ENCODE measurements at places on chromosomes 16 and 17.
A peak's percentile ranks its signal among the peaks of the same experiment; 100 is the strongest.

DNA sequence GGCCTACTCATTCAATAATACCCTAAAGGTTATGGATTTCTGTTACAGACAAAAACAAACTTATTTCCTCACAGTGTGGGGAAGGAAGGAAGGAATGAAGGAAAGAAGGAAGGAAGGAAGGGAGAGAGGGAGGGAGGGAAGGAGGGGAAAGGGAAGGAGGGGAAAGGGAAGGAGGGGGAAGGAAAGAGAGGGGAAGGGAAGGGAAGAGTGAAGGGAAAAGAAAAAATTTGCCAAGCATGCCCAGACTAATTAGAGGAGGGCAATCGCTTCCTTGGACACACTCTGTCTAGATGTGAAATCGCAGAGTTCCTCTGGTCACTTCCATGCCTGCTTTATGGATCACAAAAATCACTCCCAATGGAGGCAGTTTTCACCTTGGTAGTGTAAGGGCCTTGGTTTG lies 570.1 kb upstream of the SOX9 start:
- no peak for DNase-seq

- peak; percentile 59 for DNase-seq
These were observed 41.1 kb upstream of the GSE1 start for GRCh38 chr16:85571813-85572619.

DNA sequence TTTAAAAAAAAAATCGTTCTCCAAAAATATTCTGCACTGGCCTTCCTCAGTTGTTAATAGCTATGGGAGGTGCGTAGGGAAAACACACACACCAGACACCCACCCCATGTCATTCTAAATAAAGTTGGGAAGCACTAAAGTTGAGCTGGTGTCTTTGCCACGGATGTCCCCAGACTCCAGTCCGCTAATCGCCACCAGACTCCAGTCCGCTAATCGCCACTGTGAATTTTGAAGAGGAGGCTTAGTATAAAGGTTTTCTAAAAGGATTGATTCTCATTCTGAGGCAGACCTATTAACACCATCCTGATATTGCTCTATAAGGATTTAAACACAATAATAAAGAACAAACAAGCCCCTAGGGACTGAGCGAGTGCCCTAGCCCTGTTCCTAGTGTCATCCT lies 22.7 kb upstream of the CPSF4L start:
- DNase-seq: no peak

DNA sequence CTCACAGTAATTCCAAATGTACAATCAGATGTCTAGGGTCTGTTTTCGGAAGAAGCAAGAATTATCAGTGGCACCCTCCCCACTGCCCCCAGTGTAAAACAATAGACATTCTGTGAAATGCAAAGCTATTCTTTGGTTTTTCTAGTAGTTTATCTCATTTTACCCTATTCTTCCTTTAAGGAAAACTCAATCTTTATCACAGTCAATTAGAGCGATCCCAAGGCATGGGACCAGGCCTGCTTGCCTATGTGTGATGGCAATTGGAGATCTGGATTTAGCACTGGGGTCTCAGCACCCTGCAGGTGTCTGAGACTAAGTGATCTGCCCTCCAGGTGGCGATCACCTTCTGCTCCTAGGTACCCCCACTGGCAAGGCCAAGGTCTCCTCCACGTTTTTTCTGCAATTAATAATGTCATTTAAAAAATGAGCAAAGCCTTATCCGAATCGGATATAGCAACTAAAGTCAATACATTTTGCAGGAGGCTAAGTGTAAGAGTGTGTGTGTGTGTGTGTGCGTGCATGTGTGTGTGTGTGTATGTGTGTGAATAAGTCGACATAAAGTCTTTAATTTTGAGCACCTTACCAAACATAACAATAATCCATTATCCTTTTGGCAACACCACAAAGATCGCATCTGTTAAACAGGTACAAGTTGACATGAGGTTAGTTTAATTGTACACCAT lies 59.7 kb downstream of the HLF start:
- DNase-seq: no peak

DNA sequence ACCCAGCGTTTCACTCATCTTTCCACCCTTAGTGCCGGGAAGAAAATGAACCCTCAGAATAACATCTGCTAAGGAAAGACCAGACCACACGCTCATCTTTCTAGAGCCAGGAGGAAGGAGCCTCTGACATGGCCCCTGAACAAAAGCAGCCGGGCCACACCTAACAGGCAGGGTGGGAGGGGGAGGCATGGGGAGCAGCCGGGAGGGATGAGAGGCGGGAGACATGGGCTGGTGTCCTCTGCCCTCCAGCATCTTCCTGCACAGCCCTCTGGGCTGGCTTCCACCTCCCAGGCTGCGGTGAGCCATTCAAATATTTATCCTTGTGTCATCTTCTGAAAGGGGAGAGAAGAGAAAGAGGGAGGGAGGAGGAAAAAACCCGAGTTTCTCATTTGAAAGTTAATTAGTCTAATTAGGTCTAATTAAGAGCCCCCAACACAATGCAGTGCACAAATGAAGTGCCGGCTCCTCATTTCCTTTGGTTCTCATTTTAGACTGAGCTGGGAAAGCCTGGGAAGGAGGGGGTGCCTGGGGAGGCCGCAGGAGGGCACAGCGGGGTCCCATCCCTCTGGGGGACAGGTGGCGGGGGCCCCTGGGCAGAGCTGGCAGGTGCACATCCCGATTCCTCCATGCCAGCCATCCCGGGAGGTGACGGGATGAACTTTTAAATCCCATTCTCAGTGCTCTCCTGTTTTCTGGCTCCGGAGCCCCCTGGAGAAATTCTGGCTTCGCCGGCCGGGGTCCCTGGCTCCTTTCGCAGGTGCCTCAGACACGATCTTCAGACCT lies 90.5 kb downstream of the ENGASE start:
- no peak for DNase-seq

DNA sequence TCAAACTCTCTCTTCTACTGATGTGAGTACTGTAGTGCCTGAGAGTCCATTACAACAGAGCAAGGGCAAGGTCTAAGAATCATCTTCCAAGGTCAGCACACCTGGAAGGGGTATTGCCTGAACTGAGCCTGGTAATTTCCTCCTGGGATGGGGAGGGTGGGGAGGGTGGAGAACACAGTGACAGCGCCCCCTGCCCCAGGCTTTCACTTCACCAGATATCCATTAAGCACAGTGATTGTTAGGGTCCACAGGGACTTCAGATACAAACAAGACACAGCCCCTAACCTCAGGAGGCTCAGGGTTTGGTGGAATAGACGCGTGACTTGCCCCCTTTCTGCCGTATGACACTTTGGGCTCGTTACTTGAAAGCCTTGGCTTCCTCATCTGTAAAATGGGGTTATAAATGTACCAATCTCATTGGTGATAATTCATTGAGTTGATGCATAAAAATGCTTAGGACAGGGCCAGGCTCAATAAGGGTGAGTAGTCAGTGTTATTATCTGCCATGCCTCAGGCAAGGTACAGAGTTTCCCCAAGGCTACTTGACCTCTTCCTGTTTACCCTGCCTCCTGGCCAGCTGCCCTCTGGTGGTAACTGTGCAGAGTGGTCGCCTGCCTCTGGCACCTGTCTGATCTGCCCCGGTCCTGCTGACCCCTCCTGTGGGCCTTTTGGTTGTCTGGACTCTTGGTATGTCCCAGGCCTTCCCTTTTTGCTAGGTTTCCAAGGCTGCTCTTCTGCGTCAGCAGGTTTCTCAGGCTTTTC lies 13.1 kb upstream of the BRD7 start:
- DNase-seq: no peak

DNA sequence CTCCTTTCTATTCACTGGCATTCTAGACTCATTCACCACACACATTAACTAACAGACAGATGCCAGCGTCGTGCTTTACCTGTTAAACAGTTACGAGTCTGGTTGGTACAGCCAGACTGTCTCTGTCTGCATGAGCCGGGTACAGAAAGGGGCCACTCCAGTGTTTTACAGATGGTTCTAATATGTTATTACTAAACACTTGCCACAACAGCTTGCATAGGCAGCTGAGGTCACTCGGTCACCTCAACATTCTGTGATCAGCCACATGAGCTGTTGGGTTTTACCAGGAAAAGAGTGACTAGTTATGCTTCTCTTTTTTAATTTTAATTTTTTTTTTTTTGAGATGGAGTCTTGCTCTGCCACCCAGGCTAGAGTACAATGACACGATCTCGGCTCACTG lies 25.2 kb downstream of the CD300A start:
- DNase-seq: no peak

DNA sequence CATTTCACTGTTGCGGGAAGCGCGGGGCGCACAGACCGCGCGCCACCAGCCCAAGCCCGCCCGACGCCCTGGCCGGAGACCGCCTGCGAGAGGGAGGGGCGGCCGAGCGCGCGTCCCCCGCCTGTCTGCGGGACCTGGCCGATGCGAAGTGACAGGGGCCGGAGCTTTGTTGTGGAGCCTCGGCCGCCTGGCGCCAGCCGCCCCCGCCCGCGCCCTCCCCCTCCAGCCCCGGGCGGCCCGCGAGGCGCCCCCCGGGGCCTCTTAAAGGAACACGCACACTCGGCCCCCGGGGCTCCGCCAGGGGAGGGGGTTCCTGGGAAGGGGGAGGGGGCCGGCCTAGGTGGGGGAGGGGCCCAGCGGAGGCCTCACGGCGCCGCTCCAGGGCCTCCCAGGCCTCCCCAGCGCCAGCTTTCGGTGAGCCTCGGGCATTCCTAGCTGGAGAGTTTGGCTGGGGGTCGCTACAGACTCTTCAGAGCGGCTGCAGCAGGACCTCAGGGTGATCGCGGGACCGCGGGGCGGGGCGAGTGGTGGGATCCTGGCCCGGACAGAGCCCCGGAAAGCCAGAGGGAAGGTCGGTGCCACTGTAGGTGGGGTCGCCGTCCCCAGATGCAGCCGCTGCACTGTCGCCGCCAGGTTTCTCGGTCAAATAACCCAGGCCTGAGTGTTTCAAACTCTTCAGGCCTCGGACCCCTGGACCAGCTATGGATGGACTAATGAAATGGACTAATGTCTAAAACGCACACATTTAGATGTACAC lies 2.4 kb upstream of the TBX2 start:
- DNase-seq: no peak

- DNase-seq: no peak
These were observed 144.6 kb upstream of the FOXF1 start for GRCh38 chr16:86365513-86366273.

GRCh38 chr16:90047714-90048346 lies 28.6 kb upstream of the DBNDD1 start:
- DNase-seq: peak; percentile 60

DNA sequence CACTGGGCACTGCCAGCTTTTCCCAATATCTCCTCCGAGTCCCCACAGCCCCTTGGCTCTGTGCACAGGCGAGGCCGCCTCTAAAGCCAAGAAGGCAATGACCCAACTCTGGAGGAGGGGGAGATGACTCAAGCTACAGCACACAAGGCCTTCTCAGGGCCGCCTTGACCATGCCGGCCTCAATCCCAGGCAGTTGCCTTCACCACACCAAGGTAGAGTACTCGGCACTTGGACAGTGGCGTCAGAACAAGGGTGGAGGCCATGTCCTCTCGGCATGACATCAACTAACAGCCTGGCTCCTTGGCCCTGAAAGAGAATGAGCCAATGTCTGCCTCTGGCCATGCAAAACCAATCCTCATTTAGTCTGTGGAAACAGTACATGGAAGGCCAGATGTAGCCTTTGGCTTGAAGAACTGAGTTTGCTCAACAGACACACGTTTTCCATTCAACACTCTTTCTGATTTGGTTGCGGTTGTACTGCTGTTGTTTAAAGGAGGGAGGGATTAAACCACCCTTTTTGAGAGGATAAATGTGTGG lies 139.6 kb downstream of the XYLT1 start:
- DNase-seq: no peak

GRCh38 chr16:49498666-49499413 lies 125.2 kb downstream of the C16orf78 start:
- no peak for DNase-seq

- no peak for DNase-seq
These were observed 138.5 kb downstream of the SSH2 start for GRCh38 chr17:29791336-29792080.
